ENCODE measurements at places on chromosomes 5 and 9.

DNA sequence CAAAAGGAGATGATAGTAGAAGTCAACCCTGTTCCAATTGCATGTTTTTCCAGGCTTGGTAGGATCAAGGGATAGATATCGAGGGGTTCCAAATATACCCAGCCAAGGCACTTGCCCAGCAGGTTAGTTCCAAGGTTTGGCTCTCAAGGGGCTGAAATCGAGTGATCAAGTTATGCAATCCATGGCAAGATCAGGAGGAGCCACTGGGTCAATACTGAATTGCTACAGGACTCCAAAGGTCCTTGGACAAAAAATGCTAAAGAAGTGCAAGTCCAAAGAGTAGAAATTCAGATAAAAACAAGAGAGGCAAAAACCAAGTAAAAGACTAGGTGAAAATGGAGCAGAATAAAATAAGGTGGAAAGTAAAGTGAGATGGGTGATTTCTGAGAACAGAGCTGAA is 179.1 kb upstream of the RFX3 start:
- no peak for DNase-seq

DNA sequence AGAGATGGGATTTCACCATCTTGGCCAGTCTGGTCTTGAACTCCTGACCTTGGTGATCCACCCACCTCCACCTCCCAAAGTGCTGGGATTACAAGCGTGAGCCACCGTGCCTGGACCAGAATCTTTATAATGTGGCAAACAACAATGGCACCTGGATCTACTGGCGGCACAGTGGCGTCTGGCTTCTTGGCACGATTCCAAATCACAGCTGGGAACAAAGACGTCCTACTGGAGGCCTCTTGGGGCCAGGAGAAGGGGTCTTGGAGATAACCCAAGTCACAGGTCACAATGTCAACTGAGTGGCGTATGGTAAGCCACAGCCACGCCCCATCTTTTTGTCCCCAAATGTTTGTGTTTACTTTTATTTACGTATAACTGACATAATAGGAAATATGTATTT is 77.8 kb upstream of the RAPGEF1 start:
- no peak for DNase-seq

DNA sequence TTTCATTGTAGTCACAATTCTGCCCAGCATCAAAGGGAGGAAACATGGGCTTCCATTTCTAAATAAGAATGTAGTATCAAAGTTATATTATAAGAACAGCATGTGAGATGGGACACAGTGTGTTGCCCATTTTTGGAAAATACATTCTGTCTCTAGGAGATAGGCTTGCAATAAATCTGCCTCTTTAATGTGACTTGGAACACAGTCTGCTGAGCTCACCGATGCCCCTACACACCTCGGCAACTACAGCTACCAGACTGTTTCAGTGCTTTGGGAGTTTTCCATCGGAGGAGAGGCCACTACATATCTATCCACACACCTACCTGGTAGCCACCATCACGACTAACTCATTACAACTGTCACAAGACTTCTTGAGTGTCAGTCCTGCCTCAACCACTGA is 18.9 kb upstream of the FCHO2 start:
- no peak for DNase-seq

DNA sequence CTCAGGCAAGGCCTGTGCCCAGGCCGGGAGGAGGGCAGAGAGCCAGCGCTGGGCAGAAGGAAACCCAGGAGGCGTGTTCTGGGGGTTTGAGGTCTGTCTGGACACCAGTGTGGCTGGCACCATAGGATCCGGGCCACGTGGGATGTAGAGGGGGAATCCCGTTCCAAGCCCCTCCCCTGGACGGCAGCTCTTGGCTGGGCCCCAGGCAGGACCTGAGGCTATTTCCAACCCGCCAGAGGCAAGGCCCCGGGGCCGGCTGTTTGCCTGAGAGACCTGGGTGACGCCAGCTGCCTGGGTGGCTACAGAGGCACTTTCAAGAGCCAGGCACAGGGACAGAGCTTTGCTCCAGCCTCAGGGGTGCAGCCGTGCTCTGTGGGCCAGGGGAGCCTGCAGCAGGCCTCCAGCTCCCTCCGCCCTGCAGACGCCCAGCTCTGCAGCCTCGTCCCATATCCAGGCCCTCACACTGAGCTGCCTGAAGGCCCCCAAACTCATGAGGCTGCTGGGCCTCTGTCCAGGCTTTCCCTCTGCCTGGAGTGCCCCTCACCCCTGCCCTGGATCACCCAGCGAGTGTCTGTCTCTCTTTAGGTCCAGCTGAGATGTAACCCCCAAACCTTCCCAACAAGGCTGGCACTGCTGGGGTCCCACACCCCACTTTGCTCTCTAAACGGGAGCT is 56.6 kb upstream of the EGFL7 start:
- DNase-seq = no peak

DNA sequence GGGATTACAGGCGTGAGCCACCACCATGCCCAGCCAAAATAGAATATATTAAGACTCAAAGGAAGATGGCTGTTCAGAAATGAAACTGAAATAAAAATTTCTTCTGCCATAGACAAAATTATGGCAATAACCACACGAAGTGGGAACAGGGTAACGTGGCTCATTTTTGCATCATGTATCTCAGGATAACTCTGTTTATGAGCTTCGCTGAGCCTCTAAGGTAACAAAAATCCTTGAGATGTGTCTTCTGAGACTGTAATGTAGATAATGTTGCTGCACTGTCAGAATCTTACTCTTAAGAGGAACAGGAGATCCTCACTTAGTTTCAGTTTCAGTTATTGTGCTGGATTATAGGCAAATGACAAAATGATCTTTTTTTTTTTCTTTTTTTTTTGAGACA is 153.8 kb downstream of the GOLPH3 start:
- no peak for DNase-seq

DNA sequence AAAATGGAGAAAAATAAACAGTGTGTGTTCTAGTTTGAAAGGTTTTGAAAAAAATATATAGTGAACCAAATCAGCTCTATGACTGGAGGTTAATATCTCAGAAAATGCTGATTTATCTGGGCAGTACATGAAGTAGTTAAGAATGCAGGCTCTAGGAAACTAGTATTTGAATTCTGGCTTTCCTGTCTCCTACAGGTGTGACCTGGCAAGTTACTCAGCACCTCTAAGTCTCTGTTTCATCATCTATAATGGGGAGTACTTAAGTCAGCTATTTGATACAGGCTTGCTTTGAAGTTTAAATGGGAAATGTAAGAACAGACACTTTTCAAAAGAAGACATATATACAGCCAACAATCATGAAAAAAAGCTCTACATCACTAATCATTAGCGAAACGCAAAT is 5.2 kb downstream of the GRAMD2B start:
- no peak for DNase-seq

- no peak for DNase-seq
Observed at GRCh38 chr5:112119508-112119907, 299.6 kb downstream of the EPB41L4A start.

GRCh38 chr5:125023673-125024072 is 277.2 kb upstream of the ZNF608 start:
- no peak for DNase-seq

DNA sequence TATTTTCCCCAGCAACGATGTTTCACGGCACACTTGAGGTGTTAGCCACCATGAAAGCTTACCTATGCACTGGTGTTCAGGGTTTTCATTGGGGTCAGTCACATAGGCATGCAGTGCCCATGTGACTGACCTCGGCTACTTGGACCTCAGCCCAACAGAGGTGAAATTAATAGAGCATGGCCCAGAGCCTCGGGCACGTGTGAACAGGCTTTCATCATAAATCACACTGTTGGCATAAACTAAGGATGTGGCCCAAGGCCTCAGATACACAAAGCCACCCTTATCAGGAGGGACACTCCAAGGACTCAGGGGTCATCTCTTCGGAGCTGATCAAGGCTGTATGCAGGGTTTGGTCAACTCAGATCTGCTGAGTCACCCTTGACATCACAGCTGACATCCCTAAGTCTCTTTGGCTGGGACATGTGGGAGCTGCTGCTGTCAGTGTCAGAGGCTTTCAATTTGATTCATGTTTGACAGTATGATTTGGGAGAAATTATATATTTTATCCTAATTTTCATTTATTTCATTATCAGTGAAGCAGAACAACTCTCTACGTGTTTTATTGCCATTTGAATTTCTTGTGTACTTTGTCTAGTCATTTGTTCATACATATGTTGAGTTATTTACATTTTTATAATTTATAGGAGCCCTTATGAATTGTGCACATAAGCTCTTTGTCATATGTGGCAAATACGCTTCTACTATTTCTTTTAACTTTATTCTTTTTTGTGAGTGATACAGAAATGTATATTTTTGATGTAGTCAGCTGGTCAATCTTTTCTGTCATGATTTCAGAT is 59.7 kb upstream of the ANKRD33B start:
- no peak for DNase-seq

DNA sequence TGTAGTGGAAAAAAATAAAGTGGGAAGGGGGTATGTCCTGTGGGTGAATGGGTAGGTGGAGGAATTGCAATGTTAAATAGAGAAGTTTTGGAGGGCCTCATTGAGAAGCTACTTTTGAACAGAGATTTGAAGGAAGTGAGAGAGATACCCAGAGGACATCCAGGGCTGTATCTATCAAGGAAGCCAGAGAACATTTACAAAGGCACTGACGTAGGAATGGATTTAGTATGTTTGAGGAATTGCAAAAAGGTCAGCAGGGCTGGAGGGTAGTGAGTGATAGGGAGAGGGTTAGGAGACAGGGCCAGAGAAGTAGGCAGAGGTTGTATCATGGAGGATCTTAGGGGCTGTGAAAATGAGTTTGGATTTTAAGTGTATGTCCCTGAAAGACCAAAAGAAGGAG is 13.9 kb downstream of the PTTG1 start:
- no peak for DNase-seq

- DNase-seq = no peak
Observed at GRCh38 chr9:117535973-117536372, 121.1 kb upstream of the ASTN2 start.

- DNase-seq = peak; percentile 40
Observed at GRCh38 chr9:129886226-129887174, 51.2 kb downstream of the USP20 start.

GRCh38 chr9:20187318-20187717 is 398.5 kb upstream of the SLC24A2 start:
- no peak for DNase-seq

DNA sequence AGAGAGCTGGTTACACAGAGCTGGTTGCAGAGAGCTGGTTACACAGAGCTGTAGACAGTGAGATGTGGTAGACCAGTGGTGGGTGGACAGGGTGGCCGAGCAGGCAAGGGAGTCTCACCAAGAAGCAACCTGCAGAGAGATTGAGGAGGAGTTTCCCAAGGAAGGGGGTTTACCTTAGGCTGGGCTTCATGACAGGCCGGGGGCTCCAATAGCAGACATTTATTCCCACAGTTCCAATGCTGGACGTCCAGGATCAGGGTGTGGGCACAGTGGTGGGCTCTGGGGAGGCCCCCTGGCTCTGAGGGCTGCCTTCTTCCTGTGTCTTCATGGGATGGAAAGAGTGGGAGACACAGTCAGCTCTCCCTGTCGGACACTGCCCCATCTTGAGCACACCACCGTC is 386.9 kb upstream of the IRX4 start:
- DNase-seq = no peak

GRCh38 chr5:999032-999501 is 9.5 kb upstream of the NKD2 start:
- DNase-seq = no peak

DNA sequence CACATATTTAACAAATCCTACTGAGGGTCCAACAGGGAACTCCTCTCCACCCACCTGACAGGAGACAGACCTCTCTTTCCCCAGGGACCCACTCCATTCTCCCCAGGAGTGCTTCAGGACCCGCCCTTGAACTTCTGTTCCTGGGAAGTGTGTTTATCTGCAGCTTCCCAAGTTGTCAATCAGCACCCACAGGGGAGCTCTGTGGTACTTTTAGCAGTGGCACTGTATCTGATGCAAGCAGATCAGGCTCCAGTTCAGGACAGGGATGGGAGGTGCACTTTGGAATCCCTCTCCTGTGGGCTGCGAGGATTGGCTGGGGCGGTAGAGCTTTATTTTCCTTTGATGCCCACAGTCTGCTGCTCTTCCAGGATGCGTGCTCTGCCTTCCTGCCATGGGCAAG is 8.7 kb downstream of the GALNT10 start:
- DNase-seq = no peak

GRCh38 chr5:16593628-16594027 is 23.2 kb downstream of the RETREG1 start:
- DNase-seq = no peak
